ENCODE measurements at places on chromosomes 7 and 10.

- no peak for DNase-seq
Observed at GRCh38 chr10:119980956-119981750, 88.6 kb downstream of the SEC23IP start.

- no peak for DNase-seq
Observed at GRCh38 chr7:1735806-1736483, 65.9 kb downstream of the ELFN1 start.

DNA sequence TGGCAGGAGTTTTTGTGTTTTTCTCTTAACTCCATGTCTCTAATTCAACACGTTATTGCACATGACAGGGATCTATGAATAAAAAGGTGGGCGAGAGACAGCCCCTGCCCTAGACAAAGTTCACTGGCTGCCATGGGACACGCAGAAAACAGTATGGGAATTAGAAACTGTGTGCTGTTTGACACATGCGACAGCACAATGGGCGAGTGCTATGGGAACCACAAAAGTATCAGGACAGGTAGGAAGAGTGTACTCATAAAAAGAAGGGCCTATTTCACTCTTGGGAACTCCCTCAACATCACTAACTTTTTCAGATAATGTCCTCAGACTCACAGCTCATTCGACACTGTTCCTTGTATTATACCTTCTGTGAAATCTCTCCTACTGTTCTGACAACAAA lies 45.7 kb downstream of the MINDY3 start:
- no peak for DNase-seq

- no peak for DNase-seq
Observed at GRCh38 chr10:91034042-91034441, 113.2 kb upstream of the ANKRD1 start.

- DNase-seq: peak; percentile 70
Observed at GRCh38 chr10:71259815-71260501, 47.6 kb downstream of the UNC5B start.

DNA sequence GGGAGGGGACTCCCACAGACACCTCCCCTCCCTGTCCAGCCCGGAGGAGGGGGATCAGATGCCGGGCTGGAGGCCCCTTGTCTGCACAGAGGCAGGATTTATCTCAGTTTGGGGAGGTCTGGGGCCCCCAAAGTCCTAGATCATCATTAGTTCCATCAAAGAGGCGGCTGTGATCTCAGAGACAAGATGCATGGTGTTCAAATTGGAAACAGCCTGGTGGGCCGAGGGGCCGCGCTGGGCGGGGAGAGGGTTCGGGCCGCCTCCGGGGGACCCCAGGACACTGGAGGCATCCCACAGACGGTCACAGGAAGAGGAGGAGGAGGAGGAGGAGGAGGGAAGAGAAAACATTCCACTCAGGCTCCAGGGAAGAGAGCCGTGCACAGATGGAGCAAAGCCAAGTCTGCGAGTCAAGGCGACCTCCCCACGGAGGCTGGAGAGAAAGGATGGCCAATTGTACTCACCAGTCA lies 69.5 kb upstream of the CUX1 start:
- DNase-seq: no peak

- DNase-seq: no peak
Observed at GRCh38 chr7:21934808-21935207, 10.9 kb downstream of the CDCA7L start.

DNA sequence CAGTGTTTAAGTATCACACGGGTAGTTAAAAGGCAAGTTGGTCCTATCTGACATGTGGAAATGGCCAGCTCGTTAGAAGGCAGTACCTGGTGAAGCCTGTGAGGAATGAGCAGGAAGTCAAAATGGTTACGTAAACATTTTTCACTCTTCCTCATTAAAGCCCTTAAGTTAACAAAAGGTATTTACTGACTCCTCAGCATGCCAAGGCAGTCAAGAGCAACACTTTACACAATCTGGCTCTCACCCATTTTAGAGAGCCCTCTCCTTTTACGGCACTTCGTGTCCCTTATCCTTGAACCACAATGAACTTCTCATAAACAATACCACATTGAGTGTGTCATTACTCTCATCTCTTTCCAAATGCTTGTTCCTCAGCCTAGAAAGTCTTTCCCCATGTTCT lies 11.0 kb upstream of the RSBN1L start:
- no peak for DNase-seq

- peak; percentile 48 for DNase-seq
Observed at GRCh38 chr10:125629758-125630376, 53.1 kb downstream of the TEX36 start.

GRCh38 chr10:91566115-91566514 lies 66.8 kb downstream of the PPP1R3C start:
- DNase-seq: no peak

DNA sequence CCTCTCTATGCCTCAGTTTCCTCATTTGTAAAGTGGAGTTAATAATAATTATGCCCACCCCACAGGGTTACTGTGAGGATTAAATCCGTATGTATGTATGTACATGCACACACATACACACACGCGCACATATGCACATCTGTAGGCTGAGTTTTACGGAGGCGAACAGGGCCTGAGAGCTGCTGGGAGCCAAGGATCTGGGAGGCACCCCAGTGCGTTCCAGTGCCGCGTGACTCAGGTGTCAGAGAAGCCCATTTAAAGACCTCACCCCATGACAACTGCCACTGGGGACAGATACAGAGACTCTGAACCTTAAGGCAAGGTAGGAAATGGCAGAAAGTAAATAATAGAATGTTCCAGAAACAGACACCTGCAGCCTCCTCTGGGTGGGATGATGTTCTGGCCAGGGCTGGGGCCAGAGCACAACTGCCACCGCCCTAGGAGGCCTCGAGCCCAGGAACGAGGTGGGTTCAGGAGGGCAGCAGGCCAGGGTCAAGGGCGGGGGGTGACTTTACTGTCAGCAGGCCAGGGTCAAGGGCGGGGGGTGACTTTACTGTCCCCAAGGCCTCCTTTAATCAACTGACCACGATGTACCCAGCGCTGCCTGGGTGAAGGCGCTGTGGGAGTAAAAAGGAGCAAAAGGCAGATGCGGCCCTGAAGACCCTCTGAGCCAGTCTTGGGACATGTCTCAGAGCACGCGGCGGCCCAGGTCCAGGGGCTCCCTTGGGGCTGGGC lies 54.9 kb downstream of the PRKAG2 start:
- DNase-seq: no peak

DNA sequence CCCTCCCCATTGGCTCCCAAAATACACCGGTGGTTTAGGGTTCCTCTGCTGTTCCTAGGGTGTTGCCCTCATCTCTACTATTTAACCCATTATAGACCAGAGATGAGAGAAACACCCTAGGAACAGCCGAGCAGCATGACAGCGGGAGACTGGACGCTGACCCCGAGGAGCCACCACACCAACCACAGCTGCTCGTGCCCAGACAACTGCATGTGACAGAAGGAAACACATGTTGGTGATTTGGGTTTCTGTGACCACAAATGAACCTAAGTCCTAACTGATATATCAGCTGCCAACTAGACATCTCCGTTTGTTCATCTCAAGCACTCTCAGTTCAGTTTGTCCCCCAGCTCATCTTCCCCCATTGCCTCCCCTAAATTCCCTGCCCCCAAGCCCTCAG lies 13.4 kb downstream of the CFAP43 start:
- no peak for DNase-seq

GRCh38 chr7:13603016-13603415 lies 386.4 kb downstream of the ETV1 start:
- DNase-seq: no peak

GRCh38 chr7:9189703-9190102 lies 756.3 kb downstream of the NXPH1 start:
- DNase-seq: peak; percentile 76

DNA sequence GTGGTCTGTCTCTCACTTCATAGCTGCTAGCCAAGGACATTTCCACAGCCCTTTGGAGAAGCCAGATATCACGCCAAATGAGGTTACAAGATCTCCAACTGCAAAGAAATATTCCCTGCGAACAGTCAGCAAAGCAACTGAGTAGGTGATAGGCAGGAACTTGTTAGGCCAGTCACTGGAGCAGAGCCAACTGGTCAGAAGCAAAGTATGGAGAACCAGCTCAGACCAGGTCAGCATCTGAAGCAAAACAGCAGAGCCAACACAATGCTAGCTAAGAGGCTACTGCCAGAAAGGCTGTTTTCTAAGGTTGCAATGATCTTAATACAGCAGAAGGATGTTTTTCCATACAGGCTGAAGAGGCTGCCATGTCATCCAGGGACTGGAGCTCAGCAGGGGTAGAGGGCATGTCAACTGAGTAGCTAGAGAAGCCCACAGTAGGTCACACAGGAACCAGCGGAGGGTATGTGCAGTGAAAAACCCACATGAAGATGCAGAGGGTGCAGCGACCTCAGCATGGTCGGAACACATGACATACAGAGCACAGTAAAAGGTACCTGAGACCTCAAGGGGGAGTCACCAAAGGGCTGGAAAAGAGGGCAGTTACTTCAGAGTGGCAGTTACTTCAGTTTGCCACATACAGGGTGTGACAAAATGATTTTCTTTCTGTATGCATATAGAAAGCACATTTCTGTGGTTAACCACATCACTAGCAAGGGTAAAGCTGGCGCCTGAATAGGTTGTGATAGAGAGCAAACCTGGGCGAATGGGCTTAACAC lies 8.9 kb downstream of the SEC31B start:
- no peak for DNase-seq

GRCh38 chr10:33507662-33508425 lies 173.4 kb upstream of the NRP1 start:
- DNase-seq: no peak

Data from D341Med (cell line).